ENCODE measurements at places on chromosomes 1 and 21.
A peak's percentile ranks its signal among the peaks of the same experiment; 100 is the strongest.

- DNase-seq, result peak; percentile 30
Observed at GRCh38 chr21:17775431-17776126, 43.6 kb downstream of the C21orf91 start.

DNA sequence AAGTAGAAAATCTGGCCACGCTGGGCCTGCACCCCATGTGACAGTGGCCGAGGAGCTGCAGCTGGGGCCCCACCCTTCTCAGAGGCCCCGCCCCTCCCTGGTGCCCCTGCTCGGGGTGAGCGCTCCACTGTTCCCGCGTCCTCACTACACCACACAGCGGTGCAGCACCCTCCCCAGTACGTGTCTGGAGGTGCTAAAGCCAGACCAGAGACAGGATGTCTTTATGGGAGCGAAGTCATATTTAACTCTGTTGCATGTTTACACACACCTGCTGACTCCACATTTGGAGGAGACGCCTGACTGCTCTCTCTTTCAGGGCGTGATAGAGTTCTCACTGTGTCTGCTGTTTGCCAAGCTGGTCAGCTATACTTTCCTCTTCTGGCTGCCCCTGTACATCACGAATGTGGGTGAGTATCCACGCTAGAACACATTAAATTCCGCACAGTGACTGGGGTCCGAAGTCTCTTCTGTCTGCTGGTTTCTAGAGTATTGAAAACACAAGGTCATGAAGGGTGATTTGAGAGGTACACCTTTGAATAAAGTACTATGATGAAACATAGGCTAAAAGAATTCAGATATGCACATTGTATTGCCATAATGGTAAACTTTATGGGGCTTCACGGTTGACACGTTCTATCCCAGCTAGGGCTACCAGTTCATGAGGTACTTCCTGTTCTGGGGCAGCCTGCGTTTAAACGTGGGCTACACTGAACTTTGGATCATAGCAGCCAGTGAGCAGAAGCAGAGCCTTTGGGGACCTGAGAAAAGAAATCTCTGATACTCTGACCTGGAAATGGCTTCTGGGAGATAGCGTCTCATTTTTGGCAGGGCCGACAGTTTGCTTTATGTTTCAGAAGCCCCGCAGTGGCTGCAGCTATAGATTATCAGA is 48.4 kb downstream of the SLC37A1 start:
- no peak for DNase-seq

DNA sequence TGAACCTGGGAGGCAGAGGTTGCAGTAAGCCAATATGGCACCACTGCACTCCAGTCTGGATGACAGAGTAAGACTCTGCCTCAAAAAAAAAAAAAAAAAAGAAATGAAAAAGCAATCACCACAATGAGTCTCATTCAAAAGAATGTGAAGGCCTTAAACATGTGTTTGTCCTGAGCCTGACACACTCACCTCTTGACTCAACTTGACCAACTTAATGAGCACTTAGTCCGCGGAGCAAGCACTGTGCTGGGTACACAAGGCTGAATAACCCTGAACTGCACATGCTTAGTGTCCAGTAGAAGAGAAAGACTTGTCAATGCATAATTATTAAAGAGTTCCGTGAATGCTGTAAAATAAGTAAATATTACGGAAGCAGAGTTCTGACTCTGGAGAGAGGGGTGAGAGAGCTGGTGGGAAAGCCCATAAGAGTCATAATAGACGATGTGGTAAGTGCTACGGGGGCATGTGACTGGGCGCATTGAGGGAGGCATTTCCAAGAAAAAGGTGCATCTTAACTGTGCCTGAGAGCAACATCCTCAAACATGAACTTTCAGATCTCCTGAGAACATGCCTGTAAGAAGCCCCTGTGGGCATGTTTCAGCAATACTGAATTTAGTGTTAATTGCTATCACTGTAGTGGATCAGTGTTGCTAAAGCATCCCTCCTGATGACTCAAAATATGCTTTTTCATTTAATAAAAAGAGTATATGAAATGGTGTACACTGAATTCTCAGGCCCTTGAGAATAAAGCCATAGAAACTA is 27.2 kb downstream of the MCOLN2 start:
- DNase-seq, result no peak

- DNase-seq, result no peak
Observed at GRCh38 chr1:152533327-152533938, 19.2 kb downstream of the CRCT1 start.

DNA sequence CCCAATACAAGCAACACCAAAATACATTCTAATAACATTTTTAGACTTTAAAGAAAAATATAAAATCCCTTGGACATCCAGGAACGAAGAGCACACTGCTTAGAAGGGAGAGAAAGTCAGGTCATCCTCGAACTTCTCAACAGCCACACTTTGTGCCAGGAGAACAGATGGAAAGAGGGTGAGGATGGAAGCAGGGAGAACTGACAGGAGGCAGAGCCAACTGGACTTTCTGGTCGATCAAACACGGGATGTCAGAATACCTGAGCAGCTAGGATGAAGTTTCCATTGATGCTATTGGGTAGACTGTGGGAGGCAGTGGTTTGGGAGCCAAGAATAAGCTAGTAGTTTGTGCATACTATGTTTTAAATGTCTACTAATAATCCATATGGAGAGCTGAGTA is 111.4 kb downstream of the TOMM20 start:
- DNase-seq, result no peak

GRCh38 chr1:173176246-173176645 is 30.9 kb downstream of the TNFSF4 start:
- DNase-seq, result no peak

DNA sequence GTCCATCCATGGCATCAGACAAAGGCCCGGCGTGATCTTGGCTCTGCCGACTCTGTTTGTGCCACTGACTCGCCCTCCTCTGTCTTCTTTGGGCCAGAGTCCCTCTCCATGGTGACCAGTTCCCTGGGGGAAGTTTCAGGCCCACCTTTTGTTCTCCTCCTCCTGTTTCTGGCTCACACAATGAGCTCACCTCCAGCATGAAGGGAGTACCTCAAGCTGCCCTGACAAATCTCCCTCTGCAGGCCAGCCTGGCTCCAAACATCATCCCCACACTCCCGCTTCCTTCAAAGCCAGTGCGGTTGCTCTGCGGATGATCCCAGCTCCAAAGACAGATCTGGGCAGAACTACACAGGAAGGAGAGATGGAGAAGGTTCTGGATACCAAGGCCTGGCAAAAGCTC is 576.6 kb downstream of the NPHP4 start:
- DNase-seq, result no peak

DNA sequence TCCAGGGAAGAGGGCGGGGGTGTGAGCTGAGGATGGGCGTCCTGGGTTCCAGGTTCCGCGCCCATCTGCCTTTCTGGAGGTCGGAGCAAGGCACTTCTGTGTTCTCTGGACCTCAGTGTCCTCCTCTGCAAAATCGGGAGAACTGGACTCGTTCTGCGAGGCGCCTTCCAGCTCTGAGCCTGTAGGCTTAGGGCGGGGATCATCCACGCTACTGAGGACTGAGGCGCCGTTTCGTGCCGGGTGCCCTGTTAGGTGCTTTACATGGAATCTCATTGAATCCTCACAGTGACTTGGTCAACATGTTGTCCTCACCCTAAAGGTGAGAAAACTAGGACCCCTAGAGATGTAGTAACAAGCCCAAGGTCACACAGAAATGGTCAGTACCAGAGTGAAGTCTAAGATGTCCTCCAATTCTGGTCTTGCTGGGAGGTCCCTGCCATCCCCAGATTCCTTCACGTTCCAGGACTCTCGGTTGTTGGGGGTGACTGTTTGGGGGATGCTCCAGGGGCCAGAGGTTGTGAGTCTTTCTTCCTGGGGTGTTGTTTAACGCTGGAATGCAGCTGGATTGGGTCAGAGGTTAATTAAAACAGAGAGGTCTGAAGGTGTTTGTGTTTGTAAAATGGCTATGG is 677 bp downstream of the PRKAA2 start:
- DNase-seq, result no peak

DNA sequence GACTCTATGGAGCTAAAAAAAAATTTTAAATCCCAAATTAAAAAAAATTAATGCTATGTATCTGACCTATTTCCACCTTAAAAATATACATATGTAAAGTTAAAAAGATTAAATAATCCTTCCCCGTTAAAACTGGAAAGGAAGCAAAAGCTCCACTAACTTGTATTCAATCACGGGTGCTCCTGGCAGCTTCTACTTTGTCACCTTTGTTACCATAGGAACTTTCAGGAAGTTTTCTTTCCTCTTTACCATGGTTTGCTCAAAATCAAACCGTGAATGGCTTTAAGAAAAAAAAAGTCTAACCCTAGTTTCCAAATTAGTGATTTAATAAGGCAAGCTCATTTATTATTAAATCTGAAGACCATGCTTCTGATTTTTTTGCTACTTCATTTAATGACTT is 3.5 kb downstream of the GPATCH2 start:
- DNase-seq, result no peak

DNA sequence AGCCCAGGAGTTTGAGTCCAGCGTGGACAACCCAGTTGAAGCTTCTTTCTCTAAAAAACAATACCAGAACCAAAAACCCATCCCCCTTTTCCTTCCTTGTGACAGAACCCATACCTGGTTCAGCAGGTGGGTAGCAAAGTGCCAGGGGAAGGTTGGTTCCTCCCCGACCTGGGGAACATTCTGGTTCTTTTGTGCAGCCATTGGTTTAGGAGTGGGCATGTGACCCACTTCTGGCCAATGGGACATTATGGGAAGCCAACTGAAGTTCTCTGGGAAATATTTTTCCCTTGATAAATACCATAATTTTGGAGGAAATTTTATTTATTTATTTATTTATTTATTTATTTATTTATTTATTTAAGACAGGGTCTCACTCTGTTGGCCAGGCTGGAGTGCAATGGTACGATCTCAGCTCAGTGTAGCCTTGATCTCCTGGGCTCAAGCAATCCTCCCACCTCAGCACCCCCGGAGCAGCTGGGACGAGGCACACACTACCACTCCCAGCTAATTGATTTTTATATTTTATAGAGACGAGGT is 15.8 kb upstream of the MAPKAPK2 start:
- no peak for DNase-seq

- no peak for DNase-seq
Observed at GRCh38 chr21:45981151-45982091, at the start of gene COL6A1. COL6A1 (plus strand) TSS chr21:45981770; CDS start chr21:45981851, 81 bp downstream.

- no peak for DNase-seq
Observed at GRCh38 chr1:217953922-217954321, 322.8 kb downstream of the SPATA17 start.

DNA sequence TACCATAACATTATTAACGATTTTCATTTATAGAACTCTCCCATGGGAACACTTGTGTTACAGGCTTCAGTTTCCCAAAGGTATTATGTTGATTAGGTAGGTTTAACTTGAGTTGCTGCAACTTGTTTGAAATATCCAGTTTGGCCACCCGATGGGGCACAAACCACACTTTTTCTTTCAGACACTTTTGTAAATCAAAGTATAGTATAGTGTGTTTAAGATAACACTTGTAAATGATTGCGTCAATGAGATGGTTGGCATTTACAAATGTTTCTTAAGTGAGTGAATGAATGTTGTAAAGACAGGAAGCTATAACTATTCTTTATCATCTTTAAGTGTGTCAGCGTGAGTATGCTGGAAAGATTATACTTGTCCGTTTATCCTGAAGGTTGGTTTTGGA is 4.3 kb downstream of the XPR1 start:
- no peak for DNase-seq

- DNase-seq, result no peak
Observed at GRCh38 chr1:51933344-51933743, 54.8 kb upstream of the NRDC start.

DNA sequence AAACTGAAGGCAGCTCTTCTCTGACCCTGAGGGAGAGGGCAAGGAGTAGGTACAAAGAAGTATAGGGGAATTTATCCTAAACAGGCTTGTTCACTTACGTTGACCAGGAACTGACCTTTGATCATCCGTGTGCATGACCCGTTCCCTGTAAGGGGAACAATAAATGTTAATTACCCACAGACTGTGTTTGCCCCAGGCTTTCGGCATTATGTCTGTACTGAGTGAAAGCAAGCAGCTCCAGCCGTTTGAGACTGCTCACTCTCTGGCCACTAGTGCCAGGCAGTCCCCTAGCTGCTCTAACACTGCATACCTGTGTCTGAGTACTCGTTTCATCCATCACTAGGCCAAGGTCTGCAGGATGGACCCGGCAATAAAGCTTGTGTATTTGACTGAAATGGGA is 1365.3 kb downstream of the NCAM2 start:
- DNase-seq, result no peak

DNA sequence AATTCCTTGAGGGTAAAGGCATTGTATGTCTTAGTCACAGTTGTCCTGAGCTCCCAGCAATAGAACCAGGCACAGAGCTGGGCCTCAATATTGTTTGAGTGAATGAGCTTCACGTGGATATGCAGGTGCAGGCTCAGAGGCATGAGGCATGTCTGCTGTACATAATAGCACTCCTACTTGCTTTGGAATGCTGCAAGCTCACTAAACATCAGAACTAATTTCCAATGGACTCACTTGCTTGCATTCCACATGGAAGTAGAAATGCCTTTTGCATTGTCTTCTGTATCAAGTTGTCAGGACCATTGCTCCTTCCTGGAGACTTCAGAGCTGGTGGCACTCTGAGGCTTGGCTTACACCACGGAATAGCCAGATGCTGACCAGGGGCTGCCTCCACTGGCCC is 37.1 kb downstream of the INAVA start:
- no peak for DNase-seq

DNA sequence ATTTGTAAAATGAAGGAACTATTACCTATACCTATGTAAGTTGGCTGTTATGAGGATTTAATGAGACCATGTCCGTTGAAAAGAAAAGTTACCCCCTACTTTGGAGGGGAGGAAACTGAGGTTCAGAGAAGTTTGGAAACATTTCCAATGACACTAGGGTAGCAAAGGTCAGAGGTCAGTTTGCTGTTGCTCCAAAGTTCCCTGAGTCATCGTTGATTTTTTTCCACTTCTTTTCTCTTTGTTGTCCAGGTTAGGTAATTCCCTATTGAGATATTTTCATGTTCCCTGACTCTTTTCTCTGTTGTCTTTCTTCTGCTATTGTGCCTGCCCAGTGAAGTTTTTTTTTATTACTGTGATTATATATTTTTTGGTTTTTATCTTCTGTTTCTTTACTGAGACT is 213.8 kb upstream of the C1orf174 start:
- no peak for DNase-seq

- DNase-seq, result no peak
Observed at GRCh38 chr21:25369524-25370300, 237.6 kb downstream of the MRPL39 start.

GRCh38 chr1:156430303-156430702 is 61.3 kb downstream of the RHBG start:
- DNase-seq, result no peak

DNA sequence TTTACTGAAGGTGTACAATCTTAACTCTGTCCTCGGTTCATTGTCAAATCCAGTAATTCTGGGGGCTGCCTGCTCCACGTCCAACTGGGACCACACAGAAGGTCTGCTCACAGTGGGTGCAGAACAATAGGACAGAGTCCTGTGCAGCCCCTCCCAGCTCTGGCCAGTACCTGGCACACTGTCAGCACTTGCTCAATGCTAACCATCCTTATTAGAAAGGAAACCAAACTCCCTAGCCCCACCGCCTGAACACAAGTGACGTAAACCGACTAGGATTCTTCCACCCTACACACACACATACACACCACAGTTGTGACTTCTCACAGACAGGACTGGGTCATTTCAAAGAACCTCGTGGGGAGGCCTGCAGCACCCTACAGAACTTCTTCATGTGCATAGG is 5.2 kb downstream of the BCAR3 start:
- no peak for DNase-seq
